Suppressor macrophage treated with lipopolysaccharide for 1 hour (primary cell): ENCODE measurements at places on chromosomes 7 and 10.

DNA sequence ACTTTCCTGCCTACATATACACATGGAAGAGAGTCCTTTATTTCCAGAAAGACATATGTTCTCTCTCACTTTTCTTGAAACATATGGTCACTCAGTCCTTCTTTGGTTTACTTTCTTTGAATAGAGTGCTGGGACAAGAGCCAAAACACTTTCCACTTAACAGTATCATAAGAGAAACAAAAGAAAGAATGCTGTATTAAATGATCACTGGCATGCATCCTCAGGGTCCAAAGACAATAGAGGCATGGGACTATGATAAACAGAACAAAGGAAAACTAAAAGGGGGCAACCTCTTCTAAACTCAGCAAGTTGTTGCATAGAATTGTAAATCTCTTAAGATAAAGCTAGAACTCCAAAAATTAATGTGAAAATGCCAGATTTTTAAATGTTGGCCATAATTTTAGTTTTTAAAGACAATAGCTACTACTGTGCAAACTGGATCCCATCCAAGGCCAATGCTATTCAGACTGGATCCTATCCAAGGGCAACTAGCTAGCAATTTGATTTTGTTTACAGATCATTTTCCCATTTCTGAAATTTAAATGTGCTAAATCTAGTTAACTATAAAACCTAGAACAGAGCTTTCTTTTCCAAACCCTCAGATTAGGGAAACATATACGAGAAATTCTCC, 687.5 kb downstream of the SORCS3 start:
- DNase-seq, result no peak

DNA sequence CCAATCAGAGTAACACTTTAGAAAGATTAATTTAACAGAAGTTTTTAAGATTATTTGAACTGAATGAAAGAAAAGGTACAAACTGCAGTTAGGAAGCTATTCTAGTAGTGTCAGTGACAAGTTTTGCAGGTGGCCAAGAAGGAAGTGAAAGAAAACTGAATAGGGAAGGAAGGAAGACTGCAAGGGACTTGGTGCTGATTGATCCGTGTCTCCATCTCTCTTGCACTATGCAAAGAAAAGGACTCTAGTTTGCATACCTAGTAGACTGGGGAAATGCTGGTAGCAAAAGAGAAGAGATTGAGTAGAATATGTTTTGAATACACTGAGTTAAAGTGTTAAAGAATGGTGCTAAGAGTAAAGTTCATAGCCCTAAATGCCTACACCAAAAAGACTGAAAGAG, 33.0 kb downstream of the OR6V1 start:
- DNase-seq, result peak; percentile 7

GRCh38 chr7:23000597-23001360, 13.2 kb downstream of the HYCC1 start:
- DNase-seq, result no peak

GRCh38 chr7:136247211-136247610, 270.1 kb upstream of the MTPN start:
- no peak for DNase-seq

DNA sequence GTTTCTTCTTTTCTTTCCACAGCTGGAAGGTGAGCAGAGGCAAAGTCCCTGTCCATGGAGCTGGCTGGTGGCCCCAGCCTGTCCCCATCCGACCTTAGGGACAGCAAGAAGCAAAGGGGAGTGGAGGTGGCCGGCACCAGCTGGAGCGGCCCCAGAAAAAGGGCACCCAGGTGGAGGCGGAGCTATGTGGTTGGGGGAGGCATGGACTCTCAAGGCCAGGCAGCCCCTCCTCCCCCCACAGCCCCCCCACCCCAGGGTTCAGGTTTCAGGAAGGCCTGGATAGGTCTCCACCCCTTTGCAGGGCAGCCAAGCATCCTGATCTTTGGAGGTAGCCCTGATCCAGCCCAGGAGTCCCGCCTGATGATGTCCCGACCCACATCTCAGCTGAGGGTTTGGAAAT, at the start of gene SSC4D:
Gene SSC4D, minus strand, starts transcription at position 161 of the 400 bp plus-strand sequence. CDS start 5,258 bp downstream, outside the sequence.
- no peak for DNase-seq

DNA sequence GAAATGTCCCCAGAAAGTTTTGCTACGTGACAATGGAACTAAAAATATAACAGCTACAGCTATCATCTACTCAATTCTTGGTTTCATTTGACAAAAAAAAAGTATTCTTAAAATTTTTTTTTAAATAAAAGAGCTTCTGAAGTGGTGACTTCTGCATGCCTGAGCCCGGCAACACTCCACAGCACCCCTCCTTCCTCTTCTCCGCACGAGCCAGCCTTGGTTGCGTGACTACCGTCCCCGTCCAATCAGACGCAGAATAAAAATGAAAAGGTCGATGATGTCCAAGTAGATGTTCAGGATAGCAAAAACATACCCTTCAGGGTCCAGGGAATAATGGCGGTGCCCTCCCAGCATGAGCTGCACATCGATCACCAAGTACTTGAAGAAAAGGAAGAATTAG, 34.5 kb upstream of the GATAD1 start:
- DNase-seq, result no peak

DNA sequence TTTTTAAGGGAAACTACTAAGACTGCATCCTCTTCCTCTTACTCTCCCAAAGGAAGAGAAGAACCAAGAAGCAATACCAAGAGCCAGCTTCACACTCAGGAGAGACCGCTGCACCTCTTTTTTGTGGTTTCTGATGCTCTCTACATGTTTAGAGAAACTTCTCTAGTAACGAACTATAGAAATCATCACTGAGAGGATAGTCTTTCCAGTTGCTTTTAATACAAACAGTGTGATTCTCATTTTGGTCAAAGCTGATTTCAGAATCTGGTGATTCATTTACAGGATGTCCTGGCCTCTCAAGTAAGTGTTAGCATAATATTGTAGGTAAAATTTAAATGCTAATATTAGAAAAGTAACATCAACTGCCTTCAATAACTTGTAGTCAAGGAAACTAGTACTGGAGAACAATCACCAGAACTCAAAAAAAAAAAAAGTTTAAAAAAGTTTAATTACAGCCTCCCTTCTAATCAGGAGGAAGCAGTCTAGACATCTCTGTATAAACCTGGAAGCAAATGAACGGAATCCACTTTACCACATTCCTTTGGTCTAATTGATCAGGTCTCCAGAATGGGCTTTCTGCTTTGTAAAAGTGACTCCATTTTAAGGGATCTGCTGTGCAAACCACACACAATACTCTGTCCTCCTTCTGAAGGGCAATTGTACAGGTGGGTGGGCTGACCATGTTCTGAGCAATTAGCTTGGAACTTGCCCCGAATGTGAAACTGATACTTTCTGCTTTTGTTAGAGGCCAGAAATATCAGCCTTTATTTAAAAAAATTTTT, 3.0 kb downstream of the LAMB1 start:
- no peak for DNase-seq

- no peak for DNase-seq
These were observed 29.4 kb downstream of the FAM241B start for GRCh38 chr10:69659241-69660038.

DNA sequence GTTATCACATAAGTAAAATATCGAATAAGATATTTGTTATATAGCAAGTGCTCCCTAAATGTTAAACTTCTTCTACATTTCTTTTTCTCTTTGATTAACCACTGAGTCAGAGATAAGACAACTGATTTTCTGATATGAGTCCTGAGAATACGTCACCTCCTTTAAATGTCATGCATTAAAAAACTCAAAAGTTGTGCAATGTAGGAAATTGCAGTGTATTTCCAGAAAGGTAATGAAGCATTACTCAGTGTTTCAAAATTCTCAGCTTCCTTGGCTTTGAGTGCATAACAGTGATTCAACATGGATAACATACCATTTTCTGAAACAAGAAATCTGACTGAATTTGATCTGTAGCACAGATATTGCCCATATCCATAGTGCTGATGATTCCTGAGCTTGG, 155.8 kb downstream of the BMPER start:
- no peak for DNase-seq

- no peak for DNase-seq
These were observed 50.1 kb upstream of the DRGX start for GRCh38 chr10:49446031-49446430.

DNA sequence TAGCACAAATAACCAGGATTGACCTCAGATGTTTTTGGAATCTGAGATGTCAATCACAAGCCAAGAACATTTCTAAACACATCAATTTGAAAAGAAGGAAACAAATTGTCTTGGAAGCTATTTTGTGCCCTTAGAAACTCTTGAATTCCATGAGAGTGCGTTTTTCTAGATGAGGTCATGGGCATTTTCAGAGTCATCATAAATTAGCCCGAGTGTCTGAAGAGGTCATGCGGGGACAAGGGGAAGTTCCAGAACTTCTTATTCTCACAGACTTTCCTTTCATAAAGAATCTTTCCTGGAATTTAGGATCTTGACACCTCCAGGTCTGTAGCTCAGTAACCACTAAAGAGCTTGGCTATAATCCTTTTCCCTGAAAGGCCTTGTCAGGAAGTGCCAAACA, 28.2 kb downstream of the IL2RA start:
- DNase-seq, result peak; percentile 98

DNA sequence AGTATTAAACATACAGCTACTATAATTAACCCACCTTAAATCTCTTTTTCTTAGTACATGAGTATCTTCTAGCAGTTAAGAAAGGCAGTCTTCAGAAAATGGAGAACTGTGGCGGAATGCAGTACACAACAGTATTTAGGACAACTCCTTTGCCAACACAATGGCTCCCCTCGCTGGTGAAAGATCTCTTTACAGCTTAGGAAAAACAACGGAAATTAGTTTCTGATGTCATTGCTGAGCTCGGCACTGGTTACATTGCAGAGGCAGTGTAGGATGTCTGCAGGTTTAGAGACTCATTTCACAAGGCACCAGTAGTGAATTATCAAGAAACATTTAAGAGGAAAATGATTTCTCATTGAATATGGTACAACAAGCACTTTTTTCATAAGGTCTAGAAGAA, 43.4 kb downstream of the GLRX3 start:
- DNase-seq, result peak; percentile 46
